Left colon (tissue), 2 donors: ENCODE measurements at places on chromosomes 11 and 22. TPM values are rescaled to one million over a fixed set of nuclear protein-coding genes. Genes with fewer than 3 reads are reported as not detected.

DNA sequence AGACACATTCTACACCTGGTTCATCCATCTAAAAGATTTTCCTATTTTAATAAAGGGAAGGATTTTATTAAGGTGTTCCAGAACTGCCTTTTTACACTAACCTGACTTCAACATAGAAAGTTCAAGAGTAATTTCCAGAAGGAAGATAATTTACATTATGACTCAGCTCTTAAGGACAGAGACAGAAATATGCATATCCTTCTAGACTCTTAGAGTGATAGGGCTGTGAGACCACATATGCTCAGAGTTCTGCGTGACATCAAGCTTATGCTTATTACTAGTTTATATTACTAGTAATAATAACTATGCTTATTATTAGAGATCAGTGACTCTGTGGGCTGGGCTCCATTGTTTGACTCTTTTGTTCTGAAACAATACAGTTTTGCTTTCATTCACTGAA is 4.6 kb downstream of the PDGFD start:
- no peak for DNase-seq

DNA sequence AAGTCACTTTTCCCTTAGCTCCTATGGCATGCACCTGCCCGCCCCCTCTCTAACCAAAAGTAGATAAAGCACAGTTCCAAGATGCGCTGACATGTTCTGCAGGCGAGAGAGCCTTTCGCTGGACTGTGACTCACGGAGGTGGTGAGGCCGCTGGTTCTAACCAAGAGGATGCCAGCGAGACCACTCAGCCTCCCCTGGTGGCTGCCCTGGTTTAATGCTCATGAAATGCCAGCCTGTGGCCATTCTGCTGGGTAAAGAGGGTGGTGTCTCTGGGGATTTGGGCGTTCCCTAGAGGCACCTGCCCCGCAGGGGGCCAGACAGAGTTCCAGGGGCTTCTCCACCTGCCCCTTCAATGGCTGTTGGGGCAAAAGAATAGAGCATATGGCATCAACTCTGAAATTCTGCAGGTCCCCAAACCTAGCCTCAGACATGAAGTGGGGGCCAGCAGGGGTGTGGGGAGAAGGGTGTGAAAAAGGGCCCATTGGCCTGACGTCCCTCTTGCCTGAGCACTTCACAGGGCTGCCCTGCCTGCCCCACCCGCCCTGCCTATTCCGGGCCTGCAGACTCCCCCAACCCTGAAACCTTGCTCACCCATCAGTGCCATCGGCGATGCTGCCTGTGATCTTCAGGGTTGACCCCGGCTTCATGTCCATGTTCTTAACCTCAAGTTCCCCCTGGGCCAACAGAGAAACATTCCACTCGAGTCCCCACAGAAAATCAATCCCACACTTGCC is 8.5 kb downstream of the LGALS2 start:
- no peak for DNase-seq

The OTOG gene
- total RNA-seq: not detected

The MB gene
- total RNA-seq: 12.8 TPM

DNA sequence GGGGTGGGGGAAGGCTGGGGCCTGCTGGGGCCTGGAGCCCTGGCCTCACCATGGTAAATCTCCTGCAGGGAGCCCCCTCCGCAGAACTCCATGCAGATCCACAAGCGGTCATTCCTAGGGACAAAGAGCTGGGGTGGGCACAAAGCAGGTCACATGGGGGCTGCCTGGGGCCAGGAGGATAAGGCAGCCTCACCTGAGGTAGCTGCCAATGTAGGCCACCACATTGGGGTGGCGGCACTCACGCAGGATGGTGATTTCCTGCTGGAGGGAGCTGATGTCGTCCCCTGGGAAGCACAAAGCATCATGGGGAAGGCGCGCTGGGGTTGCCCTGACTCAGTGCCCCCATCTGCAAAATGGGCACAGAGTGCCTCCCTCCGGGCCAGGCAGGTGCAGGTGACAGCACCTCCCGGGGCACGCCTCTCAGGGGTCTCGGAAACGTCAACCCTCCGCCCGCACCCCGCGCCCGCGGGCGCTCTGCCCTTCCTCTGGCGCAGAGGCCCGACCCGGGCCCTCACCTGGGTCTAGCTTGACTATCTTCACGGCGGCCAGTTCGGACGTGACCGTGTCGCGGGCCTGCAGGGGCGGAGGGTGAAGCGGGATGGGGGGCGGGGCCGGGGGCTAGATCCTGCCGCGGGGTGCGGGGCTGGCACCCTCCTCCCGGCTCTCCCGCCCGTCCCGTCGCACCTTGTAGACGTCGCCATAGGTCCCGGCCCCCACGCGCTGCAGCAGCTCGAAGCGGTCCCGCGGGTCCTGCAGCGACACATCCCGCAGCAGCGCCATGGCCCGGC is 450 bp downstream of the MAP4K2 start:
- peak; percentile 48 for DNase-seq

The CST6 gene
- total RNA-seq: not detected

The WT1 gene
- not detected for total RNA-seq

GRCh38 chr11:27909386-27909785 is 198.6 kb downstream of the KIF18A start:
- no peak for DNase-seq

- no peak for DNase-seq
Measured at GRCh38 chr22:49210606-49211005, 617.1 kb downstream of the BRD1 start.

The KRTAP5-11 gene
- total RNA-seq: not detected

The ACO2 gene
- total RNA-seq: 289 TPM

The OR8J1 gene
- not detected for total RNA-seq

GRCh38 chr22:30214703-30215407 is 31.7 kb downstream of the LIF start:
- no peak for DNase-seq

- DNase-seq: no peak
Measured at GRCh38 chr11:119103793-119104192, 2.1 kb upstream of the DPAGT1 start.

GRCh38 chr11:71284525-71285092 is 32.2 kb upstream of the SHANK2 start:
- DNase-seq: peak; percentile 75

The OR51B4 gene
- total RNA-seq: not detected

The CDCA5 gene
- total RNA-seq: 3.0 TPM

The TMEM121B gene
- 0.42 TPM for total RNA-seq

DNA sequence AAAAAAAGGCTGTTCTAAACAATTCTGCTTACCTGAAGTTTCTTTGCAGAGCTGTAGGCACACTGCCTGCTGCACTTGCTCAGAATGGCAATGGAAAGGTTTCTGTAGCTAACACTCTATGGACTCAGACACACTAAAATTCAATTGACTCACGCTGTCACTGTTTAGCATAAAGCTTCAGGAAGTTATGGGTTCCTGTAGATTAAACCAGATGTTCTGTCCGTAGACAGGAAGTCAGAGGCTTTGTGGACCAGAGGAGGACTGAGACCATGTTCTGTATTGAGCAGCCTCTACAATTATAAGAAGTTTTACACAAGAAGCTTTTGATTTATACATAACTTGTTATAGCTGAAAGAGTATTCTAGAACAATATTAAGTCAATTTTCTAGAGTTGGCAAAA is 70.4 kb downstream of the GLYATL1 start:
- no peak for DNase-seq
